Activated CD4-positive, alpha-beta T cell treated with anti-CD3 and anti-CD28 coated beads, Interleukin-10, Interleukin-2, amounts not matched to agents 100 ng/mL and 50 ng/mL, durations not matched to agents 16 hours and 8 hours (primary cell): ENCODE measurements at places on chromosomes 13 and 19.

GRCh38 chr19:32416749-32417456 lies 11.3 kb downstream of the DPY19L3 start:
- DNase-seq, result no peak

GRCh38 chr19:367963-368629 lies 23.5 kb upstream of the MIER2 start:
- no peak for DNase-seq

DNA sequence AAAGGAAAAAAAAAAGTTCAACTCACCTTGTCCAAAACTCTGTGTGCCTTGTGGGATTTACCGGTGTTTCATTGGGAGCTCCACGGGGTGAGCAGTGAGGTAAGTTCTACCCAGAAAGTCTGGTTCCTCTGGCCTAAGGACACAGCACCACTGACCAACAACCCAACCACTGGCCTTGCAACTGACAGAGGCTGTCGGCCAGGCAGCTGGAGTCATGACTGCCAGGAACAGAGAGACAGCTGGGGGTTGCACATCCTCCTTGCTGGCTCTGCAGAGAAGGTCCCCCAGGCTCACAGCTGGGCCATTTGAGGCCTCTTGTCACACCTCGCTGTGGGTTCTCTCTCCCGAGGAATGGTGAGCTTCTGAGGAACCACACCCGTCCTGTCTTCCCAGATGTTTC lies 59.5 kb downstream of the ANKRD10 start:
- no peak for DNase-seq

DNA sequence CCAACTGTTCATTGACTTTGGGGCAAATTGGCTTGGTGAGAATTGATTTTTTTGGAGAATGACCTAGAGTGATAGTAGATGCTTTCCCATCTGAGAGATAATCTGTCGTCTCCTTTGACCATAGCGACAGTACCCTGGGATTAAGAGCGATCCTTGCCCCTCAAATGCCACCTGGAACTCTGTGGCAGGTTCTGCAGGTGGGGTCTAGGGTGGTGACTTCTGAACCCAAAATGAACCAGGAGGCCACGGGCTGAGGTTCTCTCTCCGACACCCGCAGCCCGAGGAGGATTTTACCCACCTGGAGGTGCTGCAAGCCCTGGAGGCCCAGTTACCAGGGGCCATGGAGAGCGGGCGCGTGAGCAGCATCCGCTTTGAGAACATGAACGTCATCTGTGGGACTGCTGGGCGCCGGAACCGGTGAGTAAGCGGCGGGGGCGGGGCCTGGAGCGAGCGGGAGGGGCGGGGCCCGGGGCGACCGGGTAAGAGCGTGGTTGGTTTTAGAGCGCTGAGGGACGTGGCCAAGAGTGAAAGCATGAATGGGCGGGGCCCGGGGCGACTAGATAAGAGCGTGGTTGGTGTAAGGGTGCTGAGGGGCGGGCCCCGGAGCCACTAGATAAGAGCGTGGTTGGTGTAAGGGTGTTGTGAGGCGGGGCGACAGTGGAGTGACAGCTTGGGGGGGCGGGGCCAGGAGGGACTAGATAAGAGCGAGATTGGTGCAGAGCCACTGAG lies 8.6 kb downstream of the C19orf81 start:
- peak; percentile 94 for DNase-seq

DNA sequence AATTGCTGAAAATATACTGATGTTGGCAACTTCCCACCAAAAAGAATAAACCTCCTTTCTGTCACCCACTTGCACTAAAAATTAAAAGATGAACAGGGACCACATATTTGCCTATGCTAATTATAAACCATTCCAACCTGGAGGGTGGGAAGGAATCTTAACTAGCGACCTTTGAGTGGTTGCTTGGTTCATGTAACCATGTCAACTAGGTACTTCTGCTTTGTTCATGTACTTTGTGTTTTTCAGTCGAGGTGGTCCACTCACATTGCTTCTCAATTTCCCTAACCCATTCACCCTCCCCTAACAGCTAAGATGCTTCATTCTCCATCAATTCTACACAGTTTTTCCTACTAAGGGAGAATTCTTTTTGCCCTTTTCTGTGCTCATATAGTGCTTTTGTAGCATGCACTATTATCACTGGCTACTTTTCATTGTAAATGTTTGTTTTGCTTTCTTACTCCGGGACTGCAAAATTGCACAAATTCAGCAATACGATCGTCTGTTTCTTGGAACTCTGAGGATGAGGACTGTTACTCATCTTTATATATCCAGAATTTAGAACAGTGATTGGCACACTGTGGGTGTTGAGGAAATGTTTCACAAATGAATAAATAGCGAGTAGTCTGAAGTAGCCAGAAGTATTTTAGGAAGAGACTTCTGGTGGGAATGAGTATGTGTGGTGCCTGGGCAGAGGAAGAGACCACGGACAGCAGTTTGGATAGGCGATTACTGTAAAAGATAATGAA lies 187.5 kb downstream of the GPC6 start:
- DNase-seq, result no peak

- DNase-seq, result no peak
Measured at GRCh38 chr19:6439743-6440142, 6.2 kb upstream of the SLC25A41 start.

DNA sequence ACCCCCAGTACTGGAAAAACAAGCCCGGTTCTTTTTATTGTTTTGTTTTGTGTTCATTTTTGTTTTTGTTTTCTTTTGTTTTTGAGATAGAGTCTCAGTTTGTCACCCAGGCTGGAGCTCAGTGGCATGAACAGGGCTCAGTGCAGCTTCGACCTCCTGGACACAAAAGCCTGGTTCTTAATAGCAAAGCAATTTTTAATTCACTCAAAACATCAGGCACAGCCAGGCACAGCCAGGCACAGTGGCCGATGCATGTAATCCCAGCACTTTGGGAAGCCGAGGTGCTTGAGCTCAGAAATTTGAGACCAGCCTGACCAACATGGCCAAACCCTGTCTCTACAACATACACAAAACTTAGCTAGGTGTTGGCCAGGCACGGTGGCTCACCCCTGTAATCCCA lies 30.7 kb downstream of the INSR start:
- DNase-seq, result no peak

GRCh38 chr13:103282571-103283450 lies 216.6 kb upstream of the SLC10A2 start:
- DNase-seq, result no peak

DNA sequence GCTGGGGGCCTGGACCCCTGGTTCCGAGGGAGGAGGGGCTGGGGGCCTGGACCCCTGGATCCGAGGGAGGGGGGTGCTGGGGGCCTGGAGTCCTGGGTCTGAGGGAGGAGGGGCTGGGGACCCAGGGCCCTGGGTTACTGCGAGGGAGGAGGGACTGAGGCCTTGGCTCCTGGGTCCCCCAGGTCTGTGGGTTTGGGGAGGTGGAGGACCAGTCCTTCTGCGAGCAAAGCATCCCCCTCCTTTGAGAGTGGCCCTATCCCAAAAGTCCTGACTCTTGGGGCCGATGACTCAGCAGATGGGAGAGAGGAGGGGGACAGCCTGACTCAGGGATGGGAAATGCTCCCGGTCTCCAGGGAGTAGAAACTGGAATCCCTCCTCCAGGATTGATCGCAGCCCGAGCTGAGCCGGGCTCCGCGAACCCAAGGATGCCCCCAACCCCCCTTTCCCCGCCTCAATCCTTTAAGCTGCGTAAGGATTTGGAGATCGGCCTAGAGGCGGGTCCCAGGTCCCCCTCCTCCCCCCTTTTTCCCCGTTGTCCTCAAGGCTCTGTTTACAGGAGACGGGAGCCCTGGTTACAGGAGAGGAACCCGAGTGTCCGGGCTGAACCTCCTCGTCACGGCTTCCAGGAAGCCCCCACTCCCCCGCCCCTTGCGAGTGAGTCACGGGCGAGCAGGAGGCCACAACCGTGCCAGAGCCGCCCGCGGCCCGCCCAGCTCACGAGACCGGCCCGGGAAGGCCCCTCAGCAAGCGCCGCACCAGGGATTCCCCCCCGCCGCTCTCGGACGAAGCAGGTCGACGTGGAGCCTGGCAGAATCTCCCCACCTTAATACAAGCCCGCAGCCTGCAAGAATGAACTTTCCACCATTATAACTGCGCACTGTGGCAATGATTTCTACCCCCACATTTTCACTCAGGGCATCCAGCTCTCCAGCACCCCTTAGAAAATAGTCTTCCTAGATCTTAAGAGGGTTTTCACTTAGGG lies 3.0 kb upstream of the ZFP36 start:
- DNase-seq, result peak; percentile 95

- DNase-seq, result no peak
Measured at GRCh38 chr19:52990759-52991418, 22.8 kb upstream of the ERVV-1 start.
